Dermis microvascular lymphatic vessel endothelial cell (primary cell): ENCODE measurements at places on chromosomes 7 and 10.

DNA sequence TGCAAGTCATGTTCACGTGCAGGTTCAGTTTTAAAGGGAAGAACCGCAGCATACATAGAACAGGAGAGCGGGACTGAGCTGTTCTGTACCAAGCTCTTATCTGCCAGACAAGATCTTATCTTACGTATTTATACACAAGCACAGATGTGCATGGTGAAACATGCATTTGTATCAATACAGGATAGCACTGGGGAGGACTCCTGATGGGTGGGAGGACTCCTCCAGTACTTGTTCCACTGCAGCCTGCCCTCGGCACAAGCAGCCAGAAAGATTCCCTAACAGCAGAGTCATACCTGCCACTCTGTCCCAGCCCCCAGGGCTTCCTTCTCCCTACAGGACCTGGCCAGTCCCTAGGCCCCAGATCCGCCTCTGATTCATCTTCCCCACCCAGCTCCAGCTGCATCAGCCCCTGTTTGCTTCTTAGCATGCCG is 13.2 kb upstream of the PRKCQ start:
- no peak for DNase-seq

DNA sequence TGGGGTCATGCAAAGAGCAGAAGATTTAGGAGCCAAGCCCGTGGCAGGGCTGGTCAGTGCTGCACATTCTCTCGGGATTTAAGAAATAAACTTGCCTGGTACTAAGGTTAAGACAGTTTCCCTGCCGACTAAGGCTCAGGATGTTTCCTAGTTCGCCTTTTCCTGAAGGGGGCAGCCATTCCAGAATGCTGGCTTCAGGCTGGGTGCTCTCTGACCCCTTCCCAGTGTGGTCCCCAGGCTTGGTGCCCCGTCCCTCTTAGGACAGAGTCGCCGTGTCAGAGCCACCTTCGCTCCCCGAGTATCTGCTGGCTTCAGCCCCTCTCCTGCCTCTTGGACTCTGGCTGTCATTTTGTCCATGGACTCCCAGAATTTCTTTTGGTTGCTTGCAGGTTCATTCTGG is 117.2 kb downstream of the ELFN1 start:
- DNase-seq = no peak

GRCh38 chr7:147047696-147048095 is 931.1 kb downstream of the CNTNAP2 start:
- no peak for DNase-seq

DNA sequence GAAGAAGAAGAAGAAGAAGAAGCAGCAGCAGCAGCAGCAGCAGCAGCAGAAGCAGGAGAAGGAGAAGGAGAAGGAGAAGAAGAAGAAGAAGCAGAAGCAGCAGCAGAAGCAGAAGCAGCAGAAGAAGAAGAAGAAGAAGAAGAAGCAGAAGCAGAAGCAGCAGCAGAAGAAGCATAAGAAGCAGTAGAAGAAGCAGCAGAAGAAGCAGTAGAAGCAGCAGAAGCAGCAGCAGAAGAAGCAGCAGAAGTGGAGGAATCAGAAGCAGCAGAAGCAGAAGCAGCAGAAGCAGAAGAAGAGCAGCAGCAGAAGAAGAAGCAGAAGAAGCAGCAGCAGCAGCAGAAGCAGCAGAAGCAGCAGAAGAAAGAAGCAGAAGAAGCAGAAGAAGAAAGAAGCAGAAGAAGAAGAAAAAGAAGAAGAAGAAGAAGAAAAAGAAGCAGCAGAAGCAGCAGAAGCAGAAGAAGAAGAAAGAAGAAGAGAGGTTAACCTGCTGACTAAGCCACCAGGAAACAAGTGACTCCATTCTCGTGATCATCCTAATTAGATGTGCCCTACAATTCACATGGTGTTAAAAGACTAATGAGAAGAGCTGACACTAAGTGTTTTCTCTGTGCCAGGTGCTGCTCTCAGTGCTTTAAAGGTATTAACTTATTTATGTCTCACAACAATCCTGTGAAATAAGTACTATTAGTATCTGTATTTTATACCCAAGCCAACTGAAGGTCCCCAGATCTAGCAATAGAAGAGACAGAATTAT is 11.6 kb downstream of the CDNF start:
- DNase-seq = no peak

GRCh38 chr10:114239117-114239993 is at the start of gene VWA2:
VWA2 (plus strand) TSS chr10:114239254; CDS start chr10:114248714, 9,460 bp downstream.
- no peak for DNase-seq

- DNase-seq = no peak
These were observed 114.0 kb downstream of the WDR37 start for GRCh38 chr10:1169981-1170866.

DNA sequence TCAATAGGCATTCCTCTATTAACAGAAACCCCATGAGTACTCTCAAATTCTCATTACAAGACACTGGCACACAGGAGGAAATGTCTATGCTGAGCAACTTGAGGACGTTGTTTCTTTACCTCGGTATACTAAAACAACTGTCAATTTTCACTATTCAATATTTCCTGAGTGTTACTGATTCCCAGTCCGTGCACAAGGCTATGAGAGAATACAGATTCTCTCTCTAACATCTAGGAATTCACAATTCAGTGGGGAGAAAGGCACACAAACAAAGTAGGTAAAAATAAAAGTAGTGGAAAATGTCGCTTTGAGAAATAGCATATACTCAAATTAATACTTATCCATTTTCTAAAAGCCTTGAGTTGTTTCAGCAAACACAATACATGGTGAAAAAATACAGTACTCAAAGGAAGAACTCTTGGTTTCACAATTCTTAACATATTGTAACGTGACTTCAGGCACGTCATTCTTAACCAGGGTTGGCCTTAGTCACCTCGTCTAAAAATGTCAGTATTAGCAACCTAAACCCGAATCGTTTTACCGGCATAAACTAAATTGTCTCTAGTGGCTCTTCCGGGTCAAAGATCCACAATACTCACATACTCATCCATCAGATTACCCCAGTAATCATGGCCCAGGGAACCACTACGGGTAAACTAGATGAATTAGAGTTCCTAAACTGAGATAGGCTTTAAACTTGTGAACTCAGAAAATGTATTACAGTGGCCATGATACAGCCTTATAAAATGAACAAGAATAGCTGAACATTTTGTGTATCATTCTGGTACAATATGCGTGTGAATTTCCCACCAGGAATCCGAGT is 1.5 kb downstream of the IPMK start:
- peak; percentile 61 for DNase-seq

DNA sequence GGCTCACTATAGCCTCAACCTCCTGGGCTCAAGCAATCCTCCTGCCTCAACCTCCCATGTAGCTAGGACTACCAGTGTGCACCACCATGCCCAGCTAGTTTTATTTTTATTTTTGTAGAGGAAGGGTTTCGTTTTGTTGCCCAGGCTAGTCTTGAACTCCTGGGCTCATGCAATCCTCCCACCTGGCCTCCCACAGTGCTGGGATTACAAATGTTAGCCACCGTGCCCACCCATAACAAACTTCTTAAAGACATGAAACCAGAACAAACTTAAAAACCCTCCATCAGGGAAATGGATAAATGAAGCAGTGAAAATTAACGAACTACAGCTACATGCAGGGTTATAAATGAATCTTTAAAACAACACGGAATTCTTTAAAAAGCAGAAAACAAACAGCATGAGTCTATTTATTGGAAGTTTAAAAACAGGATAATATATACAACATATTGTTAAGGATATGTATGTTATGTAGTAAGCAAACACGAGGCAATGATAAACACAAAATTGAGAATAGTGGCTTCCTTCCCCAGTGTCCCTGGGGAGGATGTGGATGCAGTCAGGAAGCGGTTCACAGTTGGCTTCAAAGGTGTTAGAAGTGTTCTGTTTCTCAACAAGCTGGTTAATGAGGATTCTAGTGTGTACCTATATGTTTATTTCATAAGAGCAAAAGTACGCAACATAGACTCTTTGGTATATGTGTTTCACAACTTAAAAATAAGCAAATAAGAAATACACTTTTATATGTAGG is 128.2 kb upstream of the IMMP2L start:
- DNase-seq = no peak

DNA sequence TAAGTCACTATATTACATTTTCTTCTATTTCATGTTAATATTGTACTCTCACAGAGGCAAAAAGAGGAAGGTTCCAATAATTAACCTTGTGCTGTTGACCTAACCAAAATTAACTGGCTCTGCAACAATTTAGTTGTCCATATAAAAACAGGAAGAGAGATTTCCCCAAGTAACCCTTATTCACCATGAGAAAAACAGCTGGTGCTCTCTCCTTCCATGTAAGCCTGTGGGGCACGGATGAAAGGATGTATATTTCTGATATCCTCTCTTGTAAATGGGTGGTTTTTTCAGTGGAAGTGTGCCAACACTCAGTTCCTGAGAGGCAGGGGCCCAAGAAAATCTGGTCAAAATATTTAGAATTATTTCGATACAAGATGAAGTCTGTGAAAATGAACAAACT is 358.1 kb downstream of the CRPPA start:
- peak; percentile 79 for DNase-seq

DNA sequence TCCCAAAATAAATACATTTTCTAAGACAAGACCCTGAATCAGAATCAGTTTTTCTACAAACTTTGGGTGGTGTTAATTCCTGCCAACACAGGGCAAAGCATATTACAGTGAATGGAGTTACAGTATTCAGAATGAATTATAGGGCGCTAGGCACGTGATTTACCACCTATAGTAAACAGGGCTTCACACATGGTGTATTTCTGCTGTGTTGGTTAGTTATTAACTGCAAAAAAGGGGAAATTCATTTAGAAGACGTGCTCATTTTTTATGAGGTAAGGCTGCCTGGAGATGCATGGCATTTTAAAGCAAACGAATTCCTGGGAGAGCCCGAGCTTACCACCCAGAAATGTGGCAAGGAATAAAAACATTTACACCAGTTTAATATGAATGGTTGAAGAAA is 393.8 kb downstream of the LRMDA start:
- no peak for DNase-seq
